ENCODE measurements at places on chromosomes 4 and X. TPM values are rescaled to one million over a fixed set of nuclear protein-coding genes. Genes with fewer than 3 reads are reported as not detected.

- H3K4me3 ChIP-seq = no peak overlapping the region
- no peaks in the 10 kb centered on the region for H3K27me3 ChIP-seq
- no peaks in the 10 kb centered on the region for H3K4me1 ChIP-seq
- no peak for DNase-seq
- no peak overlapping the region for H3K27ac ChIP-seq
Observed at GRCh38 chr4:153332936-153333335, 11.6 kb upstream of the MND1 start.

GRCh38 chr4:169634975-169635374 is 14.6 kb downstream of the CLCN3 start:
- H3K4me1 ChIP-seq = no peaks in the 10 kb centered on the region
- no peaks in the 10 kb centered on the region for H3K27me3 ChIP-seq
- no peak overlapping the region for H3K4me3 ChIP-seq
- peak overlapping the region; percentile 2 for H3K27ac ChIP-seq
- DNase-seq = peak; percentile 77

DNA sequence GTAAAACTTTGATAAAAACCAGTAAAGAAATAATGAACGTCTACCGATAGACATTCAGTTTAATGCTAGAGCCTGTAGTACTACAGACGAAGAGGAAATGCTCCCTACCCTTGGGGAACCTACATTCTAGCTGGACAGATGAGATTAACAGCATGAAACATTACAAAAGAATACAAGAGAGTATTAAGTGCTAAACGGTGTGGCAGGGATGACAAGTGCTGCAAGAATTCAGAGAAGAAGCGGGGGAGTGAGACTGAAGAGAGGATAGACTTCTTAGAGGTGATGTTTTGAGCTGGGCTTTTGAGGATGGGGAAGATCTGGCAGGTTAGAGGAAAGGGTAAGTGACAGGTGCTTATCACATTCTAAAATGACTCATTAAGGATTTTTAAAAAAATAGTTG is 52.6 kb upstream of the ESX1 start:
- no peak overlapping the region for H3K4me3 ChIP-seq
- no peaks in the 10 kb centered on the region for H3K27me3 ChIP-seq
- DNase-seq = no peak
- no peaks in the 10 kb centered on the region for H3K36me3 ChIP-seq
- no peaks in the 10 kb centered on the region for H3K4me1 ChIP-seq
- H3K27ac ChIP-seq = no peak overlapping the region

GRCh38 chr4:6855692-6856297 is 53.8 kb upstream of the TBC1D14 start:
- no peak overlapping the region for H3K4me3 ChIP-seq
- no peaks in the 10 kb centered on the region for H3K4me1 ChIP-seq
- H3K27ac ChIP-seq = no peak overlapping the region
- DNase-seq = peak; percentile 12
- H3K27me3 ChIP-seq = no peaks in the 10 kb centered on the region

DNA sequence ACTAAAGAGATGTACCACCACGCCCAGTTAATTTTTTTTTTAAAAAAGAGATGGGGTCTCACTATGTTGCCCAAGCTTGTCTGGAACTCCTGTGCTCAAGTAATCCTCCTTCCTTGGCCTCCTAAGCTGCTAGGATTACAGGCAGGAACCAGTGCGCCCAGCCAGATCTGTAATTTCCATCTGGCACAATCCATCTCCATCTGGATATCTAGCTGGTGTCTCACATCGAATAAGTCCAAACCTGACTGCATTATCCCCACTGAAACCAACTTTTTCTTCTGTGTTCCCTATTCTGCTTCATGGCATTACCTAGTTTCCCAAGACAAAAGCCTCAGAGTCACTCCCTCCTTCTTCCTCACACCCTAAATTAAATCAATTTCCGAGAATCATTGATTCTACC is 125.8 kb upstream of the TEX13C start:
- no peak for DNase-seq
- H3K4me3 ChIP-seq = no peak overlapping the region
- no peaks in the 10 kb centered on the region for H3K4me1 ChIP-seq
- no peaks in the 10 kb centered on the region for H3K36me3 ChIP-seq
- no peak overlapping the region for H3K27ac ChIP-seq

- no peaks in the 10 kb centered on the region for H3K36me3 ChIP-seq
- H3K4me1 ChIP-seq = peaks cover 22% of the 10 kb centered on the region
- no peak overlapping the region for H3K4me3 ChIP-seq
- peak; percentile 29 for DNase-seq
- H3K27me3 ChIP-seq = no peaks in the 10 kb centered on the region
- H3K27ac ChIP-seq = peak overlapping the region; percentile 87
Observed at GRCh38 chrX:20361890-20362262, 95.2 kb upstream of the RPS6KA3 start.

DNA sequence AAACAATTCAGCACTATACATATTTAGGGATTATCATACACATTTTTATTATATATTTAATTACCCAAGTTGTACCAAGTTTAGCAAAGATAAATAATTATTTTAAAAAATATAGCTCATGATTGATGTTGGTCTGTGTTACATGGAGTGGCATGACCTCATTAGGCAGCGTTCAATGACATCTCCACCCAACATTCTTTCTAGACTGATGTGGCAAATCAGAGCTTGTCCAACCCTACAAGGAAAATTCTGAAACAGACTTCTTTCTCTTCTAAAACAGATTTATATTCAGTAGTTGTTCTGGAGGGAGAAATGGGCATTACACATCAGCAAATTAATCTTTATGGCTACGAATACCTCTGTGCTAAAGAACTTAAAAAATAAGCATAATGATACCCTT is 189.7 kb downstream of the PDGFC start:
- H3K27me3 ChIP-seq = no peaks in the 10 kb centered on the region
- no peaks in the 10 kb centered on the region for H3K4me1 ChIP-seq
- H3K27ac ChIP-seq = no peak overlapping the region

GRCh38 chrX:97238632-97239031 is 354.9 kb downstream of the RPA4 start:
- H3K36me3 ChIP-seq = no peaks in the 10 kb centered on the region
- no peaks in the 10 kb centered on the region for H3K27me3 ChIP-seq
- no peak overlapping the region for H3K4me3 ChIP-seq
- DNase-seq = no peak

GRCh38 chr4:188363196-188363595 is 224.0 kb downstream of the TRIML1 start:
- H3K27ac ChIP-seq = no peak overlapping the region
- H3K4me1 ChIP-seq = no peaks in the 10 kb centered on the region
- no peak overlapping the region for H3K4me3 ChIP-seq
- no peaks in the 10 kb centered on the region for H3K36me3 ChIP-seq
- H3K27me3 ChIP-seq = no peaks in the 10 kb centered on the region
- no peak for DNase-seq

- no peaks in the 10 kb centered on the region for H3K27me3 ChIP-seq
- no peak for DNase-seq
- H3K36me3 ChIP-seq = no peaks in the 10 kb centered on the region
Observed at GRCh38 chr4:27463816-27464215, 603.2 kb downstream of the STIM2 start.

GRCh38 chr4:127870688-127871087 is 10.0 kb upstream of the PLK4 start:
- no peaks in the 10 kb centered on the region for H3K4me1 ChIP-seq
- no peaks in the 10 kb centered on the region for H3K27me3 ChIP-seq
- no peak overlapping the region for H3K4me3 ChIP-seq
- no peak overlapping the region for H3K27ac ChIP-seq
- H3K36me3 ChIP-seq = peaks cover 4% of the 10 kb centered on the region
- no peak for DNase-seq

GRCh38 chr4:162392946-162393345 is 229.1 kb upstream of the FSTL5 start:
- H3K27ac ChIP-seq = no peak overlapping the region
- no peak for DNase-seq
- no peak overlapping the region for H3K4me3 ChIP-seq

DNA sequence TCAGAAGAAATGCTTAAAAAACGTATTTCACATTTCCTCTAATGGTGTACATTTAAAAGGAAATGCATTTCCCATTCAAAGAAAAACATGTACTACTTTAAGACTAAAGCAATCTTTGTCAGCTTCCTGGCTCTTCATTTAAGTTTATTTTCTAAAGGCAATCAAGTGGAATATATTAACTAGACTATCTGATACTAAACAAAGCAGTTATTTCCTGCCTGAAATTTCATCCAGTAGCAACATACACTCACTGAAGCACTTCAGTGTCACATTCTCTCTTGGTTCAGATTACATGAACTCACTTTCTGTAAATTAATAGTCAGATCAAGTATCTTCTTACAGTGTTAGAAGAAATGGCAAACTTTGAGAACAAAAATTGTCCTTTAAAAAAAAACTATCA is 42.5 kb downstream of the LRBA start:
- peaks cover 12% of the 10 kb centered on the region for H3K4me1 ChIP-seq
- DNase-seq = no peak
- no peaks in the 10 kb centered on the region for H3K27me3 ChIP-seq
- no peak overlapping the region for H3K27ac ChIP-seq
- H3K4me3 ChIP-seq = no peak overlapping the region

- no peak for DNase-seq
- H3K36me3 ChIP-seq = no peaks in the 10 kb centered on the region
- H3K27ac ChIP-seq = no peak overlapping the region
Observed at GRCh38 chr4:144663834-144664475, 18.0 kb downstream of the HHIP start.

DNA sequence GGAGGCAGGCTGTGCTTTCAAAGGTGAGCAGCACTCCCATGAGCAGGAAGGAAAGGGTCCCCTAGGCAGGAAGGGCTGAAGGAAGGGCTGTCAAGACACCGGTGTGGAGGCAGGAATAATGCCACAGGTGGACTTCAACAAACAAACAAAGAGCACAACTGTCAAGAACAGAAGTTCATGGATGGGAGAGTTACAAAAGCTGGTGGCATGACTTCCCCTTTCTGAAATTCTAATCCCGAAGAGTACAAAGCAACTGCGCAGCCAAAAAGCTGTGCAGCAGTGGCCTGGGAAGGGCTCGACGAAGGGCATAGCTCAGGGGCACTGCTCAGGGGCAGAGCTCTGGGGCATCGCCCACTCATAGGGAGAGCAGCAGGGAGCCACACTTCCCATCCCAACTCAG is 582.3 kb upstream of the DIPK2B start:
- no peak overlapping the region for H3K4me3 ChIP-seq
- no peaks in the 10 kb centered on the region for H3K36me3 ChIP-seq
- H3K27me3 ChIP-seq = no peaks in the 10 kb centered on the region
- H3K4me1 ChIP-seq = no peaks in the 10 kb centered on the region
- DNase-seq = no peak
- no peak overlapping the region for H3K27ac ChIP-seq

GRCh38 chrX:40298572-40299479 is 201.1 kb upstream of the BCOR start:
- no peaks in the 10 kb centered on the region for H3K36me3 ChIP-seq
- H3K27ac ChIP-seq = no peak overlapping the region
- DNase-seq = no peak
- H3K4me1 ChIP-seq = no peaks in the 10 kb centered on the region
- H3K27me3 ChIP-seq = no peaks in the 10 kb centered on the region

- peaks cover 4% of the 10 kb centered on the region for H3K4me1 ChIP-seq
- no peaks in the 10 kb centered on the region for H3K36me3 ChIP-seq
- H3K4me3 ChIP-seq = no peak overlapping the region
- no peak for DNase-seq
- no peak overlapping the region for H3K27ac ChIP-seq
Observed at GRCh38 chrX:107626916-107627315, 1.4 kb upstream of the PRPS1 start.

DNA sequence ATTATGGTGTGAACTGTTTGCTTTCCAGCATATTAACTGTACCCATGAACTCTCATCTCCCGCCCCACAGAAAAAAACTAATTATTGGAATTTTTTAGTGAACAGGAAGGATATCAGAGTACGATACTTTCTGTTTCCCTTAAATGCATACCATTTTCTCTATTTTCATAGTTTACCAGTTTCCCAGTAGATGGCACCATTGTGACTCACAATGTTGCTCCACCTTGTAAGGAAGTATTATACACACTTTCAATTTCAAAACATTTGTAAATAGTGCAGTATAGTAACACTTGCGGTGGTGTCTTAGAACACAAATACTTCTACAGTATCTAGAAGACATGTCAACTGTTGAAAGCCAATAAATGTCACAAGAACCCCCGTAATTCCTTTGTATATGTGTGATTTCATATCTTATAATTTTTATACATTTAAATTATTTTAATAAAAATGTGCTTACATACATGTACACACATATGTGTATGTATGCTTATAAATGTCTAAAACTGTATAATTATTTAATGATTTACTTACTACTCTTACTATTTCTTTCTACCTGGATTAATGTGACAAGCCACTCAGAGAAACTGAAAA is 167.3 kb downstream of the SLIT2 start:
- H3K4me3 ChIP-seq = no peak overlapping the region
- H3K4me1 ChIP-seq = no peaks in the 10 kb centered on the region
- H3K27ac ChIP-seq = no peak overlapping the region
- DNase-seq = peak; percentile 78

GRCh38 chrX:21972046-21972445 is 31.5 kb downstream of the SMS start:
- no peak for DNase-seq
- H3K27ac ChIP-seq = no peak overlapping the region
- no peak overlapping the region for H3K4me3 ChIP-seq
- no peaks in the 10 kb centered on the region for H3K36me3 ChIP-seq
- peaks cover 29% of the 10 kb centered on the region for H3K4me1 ChIP-seq

DNA sequence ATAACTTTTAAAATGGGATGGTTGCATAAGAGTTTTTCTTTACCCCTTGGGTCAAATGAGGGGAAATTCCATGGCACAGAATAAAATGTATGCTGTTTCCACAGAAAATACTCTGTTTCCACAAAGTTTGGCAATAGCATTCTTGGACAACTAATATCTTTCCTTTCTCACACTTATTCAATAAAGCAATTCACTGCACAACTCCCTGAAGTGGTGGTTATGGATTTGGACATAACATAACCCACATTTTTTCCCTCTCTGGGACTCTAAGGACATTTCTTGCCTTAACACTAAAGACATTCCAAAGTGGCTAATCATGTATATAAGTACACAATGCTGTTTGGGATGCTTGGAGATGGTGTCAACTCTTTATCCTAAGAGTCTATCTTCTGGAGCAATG is 51.7 kb upstream of the GPM6B start:
- no peaks in the 10 kb centered on the region for H3K27me3 ChIP-seq
- DNase-seq = no peak
- H3K36me3 ChIP-seq = no peaks in the 10 kb centered on the region

GRCh38 chrX:13569479-13570260 is at the start of gene EGFL6:
TSS of gene EGFL6 (plus strand) at chrX:13569601. CDS start at chrX:13569862, 261 bp downstream.
- peak; percentile 8 for DNase-seq
- no peak within 1 kb of the TSS for H3K4me3 ChIP-seq
- H3K36me3 ChIP-seq = no peaks in the 10 kb centered on the region
- no peaks in the 10 kb centered on the region for H3K4me1 ChIP-seq
- peaks cover 41% of the 10 kb centered on the region for H3K27me3 ChIP-seq

- H3K4me1 ChIP-seq = no peaks in the 10 kb centered on the region
- no peak overlapping the region for H3K27ac ChIP-seq
- DNase-seq = no peak
- peaks cover 98% of the 10 kb centered on the region for H3K36me3 ChIP-seq
- no peaks in the 10 kb centered on the region for H3K27me3 ChIP-seq
- H3K4me3 ChIP-seq = no peak overlapping the region
Observed at GRCh38 chr4:1234309-1234695, 14.6 kb downstream of the CTBP1 start.

The SPACA5 gene
- polyA plus RNA-seq = not detected

The PHF8 gene
- polyA plus RNA-seq = 22.4 TPM

The GPRIN3 gene
- 12.2 TPM for polyA plus RNA-seq

The MAOB gene
- polyA plus RNA-seq = 179 TPM

The CSAG1 gene
- polyA plus RNA-seq = not detected

The FAM184B gene
- polyA plus RNA-seq = 0.03 TPM

The BEX4 gene
- polyA plus RNA-seq = 23.0 TPM

The GRIA3 gene
- polyA plus RNA-seq = 0.84 TPM

The GPR82 gene
- 0.19 TPM for polyA plus RNA-seq

The SYTL4 gene
- 4.6 TPM for polyA plus RNA-seq

The TRIM75 gene
- polyA plus RNA-seq = not detected

The NR3C2 gene
- polyA plus RNA-seq = 8.4 TPM

The TEX13B gene
- polyA plus RNA-seq = not detected

The IBSP gene
- polyA plus RNA-seq = not detected

The ASB12 gene
- polyA plus RNA-seq = not detected
